Fibroblast of the conjunctiva (primary cell): ENCODE measurements at places on chromosomes 3 and 15.
A peak's percentile ranks its signal among the peaks of the same experiment; 100 is the strongest.

GRCh38 chr15:31511707-31512310 is 185.2 kb downstream of the KLF13 start:
- no peak for DNase-seq

DNA sequence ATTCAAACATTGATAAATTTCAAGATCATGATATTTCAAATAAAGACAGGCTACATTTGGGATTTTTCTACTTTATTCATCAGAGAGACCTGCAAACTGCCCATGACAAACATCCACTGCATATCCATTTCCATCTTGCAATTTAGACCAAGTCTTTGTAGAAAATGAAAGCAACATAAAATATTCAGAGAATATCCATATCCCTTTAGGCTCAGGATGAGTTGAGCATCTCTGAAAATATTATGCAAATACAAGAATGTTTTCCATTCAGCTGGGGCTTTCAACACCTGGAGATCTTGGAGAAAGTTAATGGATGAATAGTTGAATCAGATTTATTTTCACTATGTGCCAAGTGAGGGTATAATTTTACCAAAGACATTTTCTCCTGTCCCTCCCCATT is 103.4 kb downstream of the TUSC7 start:
- no peak for DNase-seq

- DNase-seq, result no peak
Observed at GRCh38 chr15:31034152-31034551, 42.7 kb upstream of the MTMR10 start.

DNA sequence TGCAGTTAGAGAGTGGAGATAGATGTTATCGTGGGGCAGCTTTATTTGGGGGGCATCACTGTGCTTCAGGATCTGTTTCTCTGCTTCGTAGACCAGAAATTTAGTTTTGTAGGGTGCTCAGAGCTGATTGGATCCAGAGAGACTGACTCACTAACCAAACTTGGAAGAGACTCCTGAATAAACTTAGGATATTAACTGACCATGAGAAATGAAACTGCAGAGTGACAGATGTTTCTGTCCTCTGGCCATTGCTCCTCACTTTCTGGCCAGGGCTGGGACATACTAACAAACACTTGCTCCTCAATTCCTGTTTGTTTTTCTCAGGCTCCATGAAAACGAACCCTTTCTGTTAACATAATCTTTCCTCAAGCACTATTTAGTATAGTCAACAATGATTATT is 4.3 kb downstream of the ZNF592 start:
- no peak for DNase-seq

GRCh38 chr3:79003994-79004393 is 763.8 kb downstream of the ROBO1 start:
- no peak for DNase-seq

GRCh38 chr3:89144080-89144479 is 36.7 kb downstream of the EPHA3 start:
- no peak for DNase-seq

DNA sequence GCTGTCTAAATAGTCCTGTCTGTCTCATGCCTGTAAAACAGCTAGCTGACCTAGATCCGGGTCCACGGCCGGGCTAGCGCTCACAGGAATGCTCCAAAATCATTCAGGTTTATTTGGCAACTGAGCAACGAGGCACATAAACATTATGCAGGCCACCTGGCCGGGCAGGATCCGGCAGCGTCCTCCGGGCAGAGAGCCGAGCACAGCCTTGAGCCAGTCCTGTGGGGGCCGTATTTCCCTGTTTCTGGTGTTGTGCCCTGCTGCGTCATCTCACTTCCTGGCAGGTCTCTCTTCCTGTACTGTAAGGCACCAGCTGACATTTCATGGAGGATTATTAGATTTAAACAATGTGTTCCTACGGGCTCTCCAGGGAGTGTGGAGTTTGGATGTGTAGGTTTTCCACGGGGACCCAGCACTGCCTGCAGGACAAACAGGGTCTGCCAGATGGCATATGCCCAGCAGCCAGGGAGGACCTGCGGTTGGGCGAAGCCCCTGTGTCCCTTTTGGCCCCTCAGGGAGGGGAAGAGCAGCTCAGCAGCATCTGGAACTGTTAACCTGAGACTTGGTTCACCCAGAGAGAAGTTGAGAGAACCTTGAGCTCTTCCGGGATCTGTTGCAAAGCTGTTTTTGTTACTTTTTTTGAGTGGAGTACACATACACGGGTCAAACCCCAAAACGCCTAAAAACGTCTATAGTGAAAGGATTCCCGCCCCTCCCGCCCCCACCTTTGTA is 16.6 kb upstream of the LRRK1 start:
- DNase-seq, result peak; percentile 80

GRCh38 chr3:148360051-148360450 is 337.7 kb upstream of the AGTR1 start:
- DNase-seq, result no peak

- no peak for DNase-seq
Observed at GRCh38 chr3:56720849-56721248, 37.8 kb upstream of the TASOR start.

DNA sequence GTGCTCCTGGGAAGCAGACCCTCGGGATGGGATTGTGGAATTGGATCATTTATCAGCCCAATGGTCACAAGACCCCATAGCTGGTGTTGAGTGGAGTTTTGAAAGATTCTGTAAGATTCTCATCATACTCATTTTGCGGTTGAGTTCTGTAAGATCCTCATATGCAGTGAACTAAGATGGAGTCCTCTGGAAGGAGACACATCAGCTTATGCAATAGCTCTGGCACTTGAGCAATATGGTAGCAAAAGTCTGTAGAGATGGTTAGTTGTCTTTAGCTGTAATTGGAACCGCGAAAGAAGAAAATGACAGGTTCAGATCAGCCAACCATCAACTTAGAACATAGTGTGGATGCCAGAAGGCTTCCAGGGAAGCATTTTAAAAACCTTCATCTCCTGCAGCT is 184.5 kb upstream of the TSC22D2 start:
- no peak for DNase-seq

GRCh38 chr15:32908872-32909271 is 191.1 kb downstream of the GREM1 start:
- no peak for DNase-seq

GRCh38 chr3:122301063-122301462 is 24.0 kb upstream of the CSTA start:
- no peak for DNase-seq

DNA sequence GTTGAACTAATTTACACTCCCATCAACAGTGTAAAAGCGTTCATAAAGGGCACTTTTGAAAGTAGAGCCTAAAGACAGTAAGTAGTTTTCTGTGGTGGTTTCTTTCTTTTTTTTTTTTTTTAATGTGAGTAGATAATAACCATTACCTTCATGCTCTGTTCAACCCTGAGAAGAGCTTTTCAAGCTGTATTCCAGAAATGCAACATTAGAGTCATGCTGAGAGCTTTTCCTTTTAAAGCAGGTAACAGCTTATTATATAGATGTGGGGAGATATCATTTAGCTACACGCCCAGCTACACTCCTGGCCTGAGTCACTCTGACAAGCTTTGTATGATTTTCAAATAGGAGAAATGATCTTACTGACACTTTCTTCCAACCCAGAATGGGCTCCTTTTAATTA is 96.2 kb upstream of the ARHGEF26 start:
- DNase-seq, result no peak

GRCh38 chr15:62208367-62208766 is 43.3 kb upstream of the C2CD4B start:
- DNase-seq, result no peak

- DNase-seq, result no peak
Observed at GRCh38 chr15:52348056-52348745, 52.6 kb upstream of the MYO5C start.

DNA sequence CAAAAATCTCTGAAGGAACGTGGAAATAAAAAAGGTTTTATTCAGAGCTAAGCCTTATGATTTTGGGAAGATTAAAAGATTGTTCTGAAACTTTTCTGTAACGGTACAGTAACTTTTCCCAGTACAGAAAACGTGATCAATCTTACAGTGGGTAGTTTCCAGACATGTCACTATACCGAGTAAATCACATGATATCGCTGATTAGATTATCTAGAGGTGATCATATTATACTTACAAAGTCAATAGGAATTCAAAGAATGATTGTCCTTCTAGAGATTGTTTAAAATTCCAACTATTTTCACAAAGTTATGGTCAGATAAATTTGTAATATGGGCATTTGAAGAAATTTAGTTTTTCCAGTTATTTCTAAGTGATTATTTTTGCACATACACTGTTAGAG is 736.0 kb upstream of the GRM7 start:
- no peak for DNase-seq

- DNase-seq, result no peak
Observed at GRCh38 chr3:100063929-100064461, 50.3 kb downstream of the FILIP1L start.

GRCh38 chr3:146832857-146833458 is 227.8 kb upstream of the PLSCR5 start:
- DNase-seq, result no peak

DNA sequence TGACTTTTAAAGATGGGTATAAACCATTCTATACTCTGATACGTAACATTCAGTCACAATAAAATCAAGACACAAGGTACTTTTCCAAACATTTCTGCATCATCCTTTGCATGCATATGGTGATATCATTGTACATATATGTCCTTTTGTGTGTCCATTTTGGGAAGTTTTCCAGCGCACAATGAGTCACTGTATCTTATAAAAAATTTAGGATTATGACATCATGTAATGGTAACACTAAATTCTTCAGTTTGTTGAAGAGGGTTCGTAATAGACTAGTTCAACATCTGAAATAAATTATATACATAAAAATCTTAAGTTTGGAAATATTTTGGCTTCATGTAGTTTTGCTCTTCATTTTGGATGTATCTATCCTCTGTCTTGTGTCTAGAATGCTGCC is 480.9 kb downstream of the ROBO1 start:
- peak; percentile 14 for DNase-seq

GRCh38 chr15:63490345-63491034 is 13.9 kb upstream of the USP3 start:
- no peak for DNase-seq

- DNase-seq, result no peak
Observed at GRCh38 chr3:171799501-171799900, 10.8 kb downstream of the PLD1 start.

GRCh38 chr3:60716573-60716972 is 534.7 kb downstream of the FHIT start:
- no peak for DNase-seq

- no peak for DNase-seq
Observed at GRCh38 chr3:8368598-8368997, 133.0 kb upstream of the LMCD1 start.

- no peak for DNase-seq
Observed at GRCh38 chr3:149647285-149647684, 10.5 kb downstream of the WWTR1 start.
